ENCODE measurements at places on chromosomes 5 and 9.

GRCh38 chr9:26210338-26210851 lies 532.2 kb upstream of the TUSC1 start:
- DNase-seq = no peak

GRCh38 chr5:82356021-82356420 lies 77.9 kb upstream of the RPS23 start:
- DNase-seq = no peak

DNA sequence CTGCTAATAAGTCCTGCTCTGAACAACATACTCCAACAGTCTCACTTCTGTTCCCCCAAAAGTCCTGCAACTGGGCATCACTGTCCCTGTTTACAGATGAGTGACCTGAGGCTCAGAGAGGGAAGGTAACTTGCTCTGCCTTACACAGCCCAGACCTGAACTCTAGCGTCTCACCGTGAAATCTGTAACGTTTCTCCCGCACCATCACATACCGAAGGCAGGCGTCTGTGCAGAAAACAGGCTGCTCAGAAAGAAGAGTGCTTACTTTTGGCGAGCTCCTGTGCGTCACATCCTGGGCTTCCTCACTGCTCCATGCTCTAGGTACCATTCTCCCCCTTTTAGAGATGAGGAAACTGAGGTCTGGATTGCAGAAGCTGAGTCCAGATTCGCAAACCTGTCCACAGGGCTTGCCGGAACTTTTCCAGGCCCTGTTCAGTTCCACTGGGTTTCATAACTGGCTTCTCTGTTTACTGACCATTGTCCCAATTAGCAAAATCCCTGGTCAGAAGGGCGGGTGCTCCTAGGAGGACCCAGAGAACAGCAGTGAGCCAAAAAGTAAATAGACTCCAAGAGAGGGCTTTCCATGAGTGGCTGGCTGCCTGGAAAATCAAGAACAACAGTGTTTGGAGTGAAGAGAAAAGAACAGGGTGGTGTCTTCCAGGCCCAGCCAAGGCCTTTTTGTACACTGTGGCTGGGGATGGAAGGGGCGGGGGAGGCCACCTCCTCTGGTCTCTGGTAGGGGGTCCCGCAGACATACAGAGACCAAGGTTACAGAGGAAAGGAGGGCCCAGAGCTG lies 27.1 kb downstream of the GSN start:
- no peak for DNase-seq

GRCh38 chr5:179542170-179542569 lies 8.2 kb upstream of the RUFY1 start:
- no peak for DNase-seq
